ENCODE measurements at places on chromosomes 2 and 18.
A peak's percentile ranks its signal among the peaks of the same experiment; 100 is the strongest.

GRCh38 chr2:147099845-147100244 is 745.0 kb upstream of the ACVR2A start:
- DNase-seq = no peak

GRCh38 chr2:196315388-196316049 is 144.1 kb upstream of the STK17B start:
- DNase-seq = no peak

GRCh38 chr18:13221869-13222855 is 3.6 kb downstream of the LDLRAD4 start:
- DNase-seq = no peak

- DNase-seq = no peak
Measured at GRCh38 chr2:167875529-167875928, 371.9 kb downstream of the STK39 start.

- DNase-seq = peak; percentile 65
Measured at GRCh38 chr2:11744631-11745394, 1.6 kb upstream of the LPIN1 start.

GRCh38 chr2:81283081-81283480 is 978.5 kb upstream of the LRRTM1 start:
- DNase-seq = no peak

- DNase-seq = no peak
Measured at GRCh38 chr2:129252781-129253460, 726.5 kb upstream of the RAB6C start.

- DNase-seq = no peak
Measured at GRCh38 chr2:38474021-38474456, 97.0 kb upstream of the ATL2 start.

DNA sequence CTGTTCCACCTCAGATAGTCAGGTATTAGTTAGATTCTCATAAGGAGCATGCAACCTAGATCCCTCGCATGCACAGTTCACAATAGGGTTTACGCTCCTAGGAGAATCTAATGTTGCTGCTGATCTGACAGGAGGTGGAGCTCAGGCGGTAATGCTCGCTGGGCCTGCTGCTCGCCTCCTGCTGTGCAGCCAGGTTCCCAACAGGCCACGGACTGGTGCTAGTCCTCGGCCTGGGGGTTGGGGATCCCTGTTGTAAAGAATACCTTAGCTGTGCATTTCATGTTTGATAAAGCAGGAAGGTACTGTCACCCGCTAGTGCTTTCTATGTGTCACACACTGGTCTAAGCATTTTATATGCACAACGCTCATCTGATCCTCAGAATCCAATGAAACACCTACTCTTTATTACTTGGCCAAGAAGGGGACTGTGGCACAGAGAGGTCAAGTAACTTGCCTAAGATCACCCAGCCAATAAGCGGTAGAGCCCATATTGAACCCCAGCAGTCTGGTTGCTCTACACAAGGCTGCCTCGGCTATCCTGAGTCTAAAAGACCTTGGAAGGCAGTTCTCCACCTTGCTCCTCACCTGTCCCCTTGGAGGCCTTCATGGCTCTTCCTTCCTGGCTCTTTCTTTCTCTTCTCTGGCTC is 35.8 kb downstream of the SLC4A3 start:
- no peak for DNase-seq

DNA sequence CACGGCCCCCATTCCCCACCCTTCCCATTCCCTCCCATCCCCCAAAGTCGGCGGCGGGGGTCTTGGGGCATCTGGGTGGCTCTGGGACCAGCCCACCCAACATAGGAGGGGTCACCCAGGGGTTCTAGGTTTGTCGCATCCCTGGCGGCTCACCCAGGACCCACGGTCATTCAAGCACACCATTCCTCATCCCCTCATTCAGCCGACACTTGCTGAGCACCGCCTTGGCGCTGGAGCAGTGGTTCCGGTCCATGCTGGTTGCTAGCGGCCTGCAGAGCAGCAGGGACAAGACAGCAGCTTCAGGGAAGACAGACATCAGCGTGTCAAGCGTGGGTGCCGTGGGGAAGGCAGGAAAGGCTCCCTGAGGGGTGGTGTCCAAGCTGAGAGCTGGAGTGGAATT is 50.5 kb upstream of the OTOS start:
- DNase-seq = no peak

- DNase-seq = no peak
Measured at GRCh38 chr2:202408546-202409140, 32.5 kb downstream of the BMPR2 start.

- DNase-seq = peak; percentile 64
Measured at GRCh38 chr18:23422751-23423418, 30.2 kb upstream of the RIOK3 start.

DNA sequence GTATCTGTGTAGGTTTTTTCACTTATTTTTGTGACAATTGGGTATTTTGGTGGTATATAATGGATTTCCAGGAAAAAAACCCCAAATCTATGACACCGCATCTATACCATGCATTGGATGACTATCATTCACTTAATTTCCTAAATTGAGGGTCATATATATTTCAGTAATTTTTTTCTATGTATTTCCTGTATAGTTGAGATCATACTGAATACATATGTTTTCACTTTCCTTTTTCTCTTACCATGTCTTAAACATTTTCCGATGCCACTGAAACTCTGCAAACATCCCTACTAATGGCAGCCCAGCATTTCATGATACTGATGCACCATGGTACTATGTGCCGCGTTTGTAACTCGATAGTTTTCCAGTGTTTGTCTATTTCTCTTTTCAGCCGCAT is 40.4 kb downstream of the CDKL4 start:
- DNase-seq = no peak

- no peak for DNase-seq
Measured at GRCh38 chr2:24928036-24928435, 8.0 kb upstream of the ADCY3 start.

DNA sequence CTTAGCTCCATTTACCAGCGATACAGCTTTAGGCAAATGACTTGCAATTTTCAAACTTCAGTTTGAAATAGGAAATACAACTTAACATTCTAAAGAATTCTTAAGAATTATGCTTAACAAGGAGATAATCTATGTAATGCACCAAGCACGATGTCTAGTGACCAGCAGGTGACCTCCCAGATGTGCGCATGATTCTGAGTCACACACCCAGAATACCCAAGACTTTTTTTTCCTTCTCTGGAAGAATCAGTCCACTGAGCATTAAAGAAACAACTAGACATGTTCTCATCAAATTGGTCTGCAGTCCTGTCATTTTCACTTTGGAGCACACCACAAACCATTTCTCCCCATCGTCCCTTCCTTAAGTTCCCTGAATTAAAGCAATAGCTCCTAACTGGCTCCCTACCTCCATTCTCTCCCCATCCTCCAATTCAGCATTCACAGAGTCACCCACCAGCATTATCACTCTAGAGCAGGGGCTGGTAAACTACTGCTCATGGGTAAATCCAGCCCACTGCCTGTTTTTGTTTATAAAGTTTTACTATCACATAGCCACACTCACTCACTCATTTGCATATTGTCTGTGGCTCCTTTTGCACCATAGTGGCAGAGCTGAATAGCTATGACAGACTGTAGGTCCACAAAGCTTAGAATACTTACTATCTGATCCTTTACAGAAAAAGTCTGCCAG is 13.2 kb downstream of the EVA1A start:
- no peak for DNase-seq

- no peak for DNase-seq
Measured at GRCh38 chr2:8566774-8567468, 114.9 kb upstream of the ID2 start.

GRCh38 chr2:238435752-238436096 is 9.0 kb downstream of the ASB1 start:
- DNase-seq = no peak

- DNase-seq = no peak
Measured at GRCh38 chr2:215917953-215918620, 95.3 kb downstream of the MREG start.

- DNase-seq = no peak
Measured at GRCh38 chr2:101802329-101802728, 104.8 kb downstream of the MAP4K4 start.

- no peak for DNase-seq
Measured at GRCh38 chr18:9706081-9706935, 1.8 kb upstream of the RAB31 start.

DNA sequence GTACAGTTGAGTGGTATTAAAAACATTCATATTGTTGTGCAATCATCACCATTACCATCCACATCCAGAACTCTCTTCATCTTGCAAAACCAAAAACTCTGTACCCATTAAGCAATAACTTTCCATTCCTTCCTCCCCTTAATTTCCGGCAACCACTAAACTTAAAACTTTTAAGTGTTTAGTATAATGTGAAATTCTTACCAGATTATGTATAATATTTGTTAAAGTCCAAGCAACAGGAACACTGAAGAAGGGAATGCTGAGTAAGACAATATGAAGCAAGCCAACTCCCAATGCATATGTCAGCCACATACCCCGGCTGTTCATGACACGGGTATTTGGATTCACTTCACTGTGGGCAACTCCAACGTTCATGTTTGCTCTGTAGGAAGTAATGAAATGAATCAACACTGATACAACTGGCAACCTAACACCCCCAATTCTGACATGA is 1.9 kb downstream of the ORMDL1 start:
- DNase-seq = peak; percentile 7

- no peak for DNase-seq
Measured at GRCh38 chr2:151344906-151345305, 12.5 kb upstream of the TNFAIP6 start.

DNA sequence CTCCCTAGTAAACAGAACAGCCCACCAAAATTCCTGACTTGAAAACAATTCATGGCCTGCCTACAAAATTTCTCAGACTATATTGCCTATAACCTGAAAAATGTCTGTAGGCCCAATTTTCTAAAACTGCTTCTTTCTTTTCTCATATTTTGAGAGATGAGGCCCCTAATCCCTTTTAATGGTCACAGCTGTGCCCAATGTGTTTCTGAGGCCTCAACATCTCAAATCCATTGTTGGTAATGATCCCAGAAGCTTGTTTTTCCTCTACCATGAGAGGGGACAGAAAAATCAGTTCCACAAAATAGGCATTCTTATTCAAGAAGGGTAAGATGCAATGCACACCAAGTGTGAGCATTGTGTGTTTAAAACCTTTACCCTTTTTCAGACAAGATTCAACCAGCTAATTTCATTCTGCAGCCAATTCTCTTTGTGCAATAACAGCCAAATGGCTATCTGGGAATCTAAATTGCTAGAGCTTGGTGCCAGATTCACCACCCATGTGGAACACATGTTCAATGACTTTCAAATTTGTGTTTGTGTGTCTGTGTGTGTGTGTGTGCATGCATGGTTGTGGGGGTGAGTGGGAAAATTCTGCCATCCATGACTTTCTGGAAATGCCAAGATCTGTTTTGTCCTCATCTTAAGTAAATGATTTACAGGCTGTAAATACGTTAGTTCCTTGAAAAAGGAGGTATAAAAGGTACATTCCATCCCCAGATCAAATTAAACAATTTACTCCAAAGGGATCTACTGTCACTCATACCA is 319.5 kb downstream of the TNS1 start:
- DNase-seq = no peak

DNA sequence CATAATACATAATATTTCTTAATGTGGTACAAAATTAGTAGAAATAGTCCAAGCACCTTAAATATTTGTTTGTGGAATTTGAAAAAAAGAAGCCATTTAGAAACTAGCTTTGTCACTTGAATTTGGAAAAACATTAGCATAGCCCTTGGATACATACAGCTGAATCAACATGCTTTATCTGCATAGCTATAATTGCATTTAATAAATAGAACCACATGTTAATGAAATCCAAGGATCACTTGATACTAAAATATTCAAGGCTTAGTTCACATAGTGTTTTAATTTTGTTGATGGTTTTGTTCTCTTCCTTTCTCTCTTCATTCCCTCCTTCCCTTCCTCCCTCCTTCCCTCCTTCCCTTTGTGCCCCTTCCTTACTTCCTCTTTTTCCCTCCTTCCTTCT is 169.4 kb upstream of the NRXN1 start:
- DNase-seq = no peak

DNA sequence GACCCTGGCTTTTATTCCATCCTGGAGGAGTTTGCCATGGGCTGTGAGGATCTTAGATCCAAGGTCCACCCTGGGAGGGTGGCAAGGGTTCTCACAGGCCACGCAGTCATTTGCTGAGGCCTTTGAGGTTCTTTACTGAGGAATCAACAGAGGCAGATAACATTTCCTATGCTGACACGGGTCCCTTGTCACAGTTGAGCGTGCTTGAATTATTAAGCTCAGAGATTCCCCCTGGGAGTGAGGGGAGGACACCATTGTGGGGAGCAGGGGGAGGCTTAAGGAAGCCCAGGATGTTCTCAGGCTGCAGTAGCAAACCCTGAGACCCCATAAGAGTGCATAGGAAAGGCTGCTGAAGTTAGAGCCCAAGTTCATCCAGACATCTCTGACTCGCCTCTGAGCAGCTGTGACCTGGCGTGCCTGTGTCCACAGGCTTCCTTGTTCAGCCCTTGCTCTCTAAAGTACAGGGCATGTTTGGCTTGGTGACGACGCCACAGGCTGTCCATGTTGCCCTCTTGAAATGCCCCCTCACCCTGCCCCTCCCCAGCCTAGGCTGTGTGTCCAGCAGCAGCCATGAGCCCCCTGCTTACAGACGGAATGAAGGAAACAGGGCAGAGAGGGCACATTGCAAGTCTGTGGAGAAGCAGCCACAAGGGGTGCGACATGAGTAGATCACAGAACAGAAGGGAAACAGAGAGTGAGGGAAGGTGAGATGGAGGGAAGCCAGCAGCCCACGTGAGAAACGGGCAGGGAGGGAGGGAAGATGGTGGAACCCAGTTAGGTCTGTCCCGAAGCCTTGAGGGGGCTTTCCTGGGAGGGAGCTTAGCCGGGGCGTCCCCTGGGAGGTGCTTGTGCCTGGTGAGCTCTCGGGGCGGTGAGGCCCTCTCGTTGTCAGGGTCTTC is 34.0 kb downstream of the NAPG start:
- no peak for DNase-seq

DNA sequence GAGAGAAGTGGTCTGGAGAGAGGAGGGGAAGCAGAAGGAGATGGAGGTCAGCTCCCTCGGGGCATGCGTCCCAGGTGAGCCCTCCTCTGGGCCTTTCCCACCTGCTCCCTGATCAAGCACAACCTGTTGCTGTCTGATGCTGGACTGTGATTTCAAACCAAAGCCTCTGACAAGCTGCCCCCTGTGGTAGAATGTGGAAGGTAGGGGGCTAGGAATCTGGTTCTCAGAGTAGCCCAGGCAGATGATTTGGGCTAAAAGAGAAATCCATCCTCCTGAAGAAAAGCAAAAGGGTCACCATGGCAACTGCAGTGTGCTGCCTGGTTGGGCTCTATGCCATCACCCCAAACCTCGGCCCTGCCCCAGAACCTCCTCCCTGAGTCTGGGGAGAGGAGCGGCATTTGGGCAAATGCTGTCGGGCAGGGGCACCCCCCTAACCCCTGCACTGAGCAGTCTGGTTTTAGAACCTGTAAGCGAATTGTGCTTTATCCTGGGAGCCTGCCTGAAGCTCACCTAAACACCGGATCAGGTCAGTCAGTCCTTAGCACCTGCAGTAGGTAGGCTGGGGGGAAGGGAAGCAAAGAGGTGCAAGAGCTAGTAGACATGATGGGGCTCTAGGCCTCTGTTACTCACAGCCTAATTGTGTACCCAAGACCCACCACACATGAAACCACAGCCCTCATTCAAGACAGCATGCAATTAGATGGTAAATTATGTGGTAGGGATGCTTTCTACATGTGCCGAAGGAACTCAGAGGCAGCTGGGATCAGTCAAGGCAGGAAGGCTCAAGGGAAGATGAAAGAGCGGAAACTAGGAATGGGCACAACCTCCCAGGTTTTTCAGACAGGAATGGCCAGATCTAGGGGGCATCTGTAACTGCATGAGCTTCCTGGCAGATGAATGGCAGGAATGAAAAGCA is 83.5 kb downstream of the DNMT3A start:
- DNase-seq = no peak

All from KBM-7 (cell line).